ENCODE measurements at places on chromosomes 7 and 10.

- DNase-seq = no peak
These were observed 13.1 kb downstream of the DPYSL4 start for GRCh38 chr10:132199854-132200311.

GRCh38 chr10:119235356-119235755 is 28.0 kb downstream of the GRK5 start:
- DNase-seq = no peak

DNA sequence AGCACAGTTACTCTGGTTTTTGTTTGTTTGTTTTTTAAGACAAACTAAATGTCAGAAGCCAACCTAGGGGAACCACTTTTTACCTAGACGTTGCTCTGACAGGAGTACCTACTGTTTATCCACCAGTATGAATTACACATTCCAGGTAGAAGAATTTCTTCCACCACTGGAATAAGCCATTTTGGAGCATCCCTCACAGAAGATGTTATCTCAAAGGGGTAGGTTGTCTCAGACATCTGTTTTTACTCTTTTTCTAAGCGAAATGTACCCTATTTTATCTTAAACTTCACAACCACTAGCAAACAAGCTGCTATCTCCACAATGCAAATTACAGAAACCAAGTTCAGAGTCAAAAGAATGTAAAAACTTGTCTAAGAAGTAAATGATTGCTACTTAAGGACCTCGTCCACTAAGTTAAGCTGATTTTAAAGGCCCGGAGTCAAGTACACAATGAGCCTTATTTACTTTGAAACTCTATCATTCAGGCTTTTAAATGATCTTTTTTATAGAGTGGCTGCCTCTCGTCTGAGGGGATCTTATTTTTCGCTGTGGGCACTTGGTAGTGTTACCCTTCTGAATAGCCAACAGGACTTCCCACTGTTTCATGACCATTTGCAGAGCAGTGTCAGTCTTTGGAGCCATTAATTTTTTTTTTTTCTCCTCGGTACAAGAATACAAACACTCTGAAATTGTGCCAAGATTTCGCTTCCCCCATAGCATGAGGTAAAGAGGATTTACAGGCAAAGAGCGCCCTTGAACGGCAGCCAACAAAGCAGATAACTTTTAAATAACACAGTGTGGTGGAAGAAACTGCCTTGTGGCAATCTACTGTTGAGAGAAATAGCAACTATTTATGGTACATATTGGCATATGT is 15.7 kb upstream of the ARMC3 start:
- DNase-seq = no peak

GRCh38 chr10:98568551-98568950 is 121.8 kb upstream of the HPS1 start:
- DNase-seq = no peak

DNA sequence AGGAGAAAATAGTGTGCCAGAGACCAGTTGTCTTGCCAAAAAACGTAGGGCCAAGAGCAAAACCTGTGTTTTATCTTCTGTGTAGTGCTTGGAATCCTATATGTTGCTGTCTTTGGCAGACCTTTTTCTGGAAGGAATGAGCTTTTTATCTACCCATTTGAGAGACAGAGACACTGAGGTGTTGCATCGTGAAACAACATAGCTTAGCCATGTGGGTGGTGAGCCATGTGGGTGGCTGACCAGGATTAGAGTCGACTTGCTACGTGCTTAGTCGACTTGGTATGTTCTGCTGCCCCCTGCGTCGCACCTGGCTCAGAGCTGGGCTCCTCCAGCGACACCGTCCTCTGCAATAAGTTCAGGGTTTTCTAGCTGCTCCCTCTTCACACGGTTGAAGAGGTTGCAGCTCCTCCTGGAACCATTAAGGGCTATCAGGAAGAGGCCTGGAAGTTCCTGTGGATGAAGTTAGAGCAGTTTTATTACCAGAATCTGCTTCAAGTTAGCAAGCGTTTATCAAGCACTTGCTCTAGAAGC is 175.8 kb downstream of the SH2D4B start:
- DNase-seq = no peak

DNA sequence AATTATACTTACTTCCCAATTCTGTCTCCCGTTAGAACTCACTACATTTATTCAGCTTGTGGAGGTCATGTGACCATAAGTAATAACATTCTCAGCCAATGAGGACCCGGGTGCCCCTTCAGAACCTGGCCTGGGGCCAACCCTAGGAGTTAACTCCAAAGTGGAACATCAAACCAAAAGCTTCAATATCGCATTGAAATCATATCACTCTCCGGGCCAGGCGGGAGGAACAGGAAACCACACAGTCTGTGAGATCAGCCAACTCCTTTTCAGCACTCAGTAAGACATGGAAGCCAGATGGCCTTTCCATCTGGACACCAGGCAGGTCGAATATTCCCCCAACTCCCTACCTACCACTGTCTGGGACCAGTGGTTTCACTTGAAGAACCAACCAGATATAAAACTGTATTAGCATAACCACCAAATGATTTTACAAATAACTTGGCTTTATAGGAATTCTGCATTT is 5.5 kb downstream of the CREB3L2 start:
- DNase-seq = peak; percentile 62

DNA sequence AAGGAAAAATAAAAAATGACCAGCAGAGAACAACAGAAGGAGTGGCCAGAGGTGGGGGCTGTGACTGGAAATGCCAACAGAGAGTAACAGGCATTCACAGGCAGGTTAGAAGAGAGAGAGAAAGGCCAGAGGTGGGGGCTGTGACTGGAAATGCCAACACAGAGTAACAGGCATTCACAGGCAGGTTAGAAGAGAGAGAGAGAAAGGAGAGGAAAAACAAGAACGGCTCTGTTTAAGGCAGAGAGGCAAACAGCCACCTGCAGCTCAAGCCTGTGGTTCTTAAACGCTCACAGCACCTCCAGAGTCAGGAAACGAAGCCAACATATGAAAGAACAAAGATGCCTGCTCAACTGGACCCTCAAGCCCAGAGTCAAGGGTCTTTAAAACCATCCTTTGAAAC is 39.5 kb upstream of the DGKI start:
- no peak for DNase-seq

GRCh38 chr7:20229646-20230500 is 12.7 kb upstream of the MACC1 start:
- DNase-seq = peak; percentile 91

GRCh38 chr10:66799474-66799873 is 126.4 kb upstream of the LRRTM3 start:
- no peak for DNase-seq

GRCh38 chr10:110115784-110116520 is 91.5 kb upstream of the MXI1 start:
- DNase-seq = no peak

DNA sequence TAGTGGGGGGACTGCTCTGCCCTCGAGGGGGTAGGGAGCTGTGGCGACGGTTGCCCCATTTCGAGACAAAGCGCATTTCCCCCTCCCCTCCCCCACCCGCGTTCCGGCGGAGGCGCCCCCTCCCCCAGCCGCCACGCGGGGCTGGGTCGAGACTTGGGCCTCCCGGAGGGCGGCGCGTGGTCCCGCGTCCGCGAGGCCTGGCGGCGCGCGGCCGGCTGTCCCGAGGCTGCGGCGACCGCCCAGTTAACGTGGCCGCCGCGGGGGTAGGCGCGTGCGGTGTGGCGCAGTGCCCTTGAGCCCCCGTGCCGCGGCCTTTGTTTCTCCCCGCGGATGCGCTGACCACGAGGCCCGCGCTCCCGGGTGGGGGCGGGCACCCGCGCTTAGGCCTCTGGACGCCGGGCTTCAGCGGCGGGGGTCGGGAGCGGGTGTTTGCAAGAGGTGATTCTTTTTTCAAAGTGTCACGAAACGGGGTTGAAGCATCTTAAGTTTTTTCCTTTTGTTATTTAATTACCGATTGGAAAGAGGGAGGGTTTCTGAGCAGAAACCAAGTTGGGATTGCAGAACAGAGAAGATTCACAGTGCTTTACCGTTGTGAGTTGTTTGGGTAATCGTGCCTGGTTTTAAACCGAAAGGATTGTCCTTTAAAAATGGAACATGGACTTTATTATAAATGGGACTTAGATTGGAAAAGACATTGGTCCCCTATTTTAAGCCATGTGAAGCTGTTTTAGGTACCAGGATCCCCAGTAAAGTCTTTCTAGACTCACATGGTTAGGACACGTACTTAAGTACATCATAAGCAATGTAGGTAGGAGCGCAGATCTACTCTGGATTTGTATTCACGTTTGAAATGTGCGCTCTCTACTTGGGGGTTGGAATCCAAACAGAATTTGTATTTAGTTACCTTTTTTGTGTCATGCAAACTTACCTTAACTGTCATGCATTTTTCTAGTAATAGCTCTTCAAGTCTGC is 760 bp downstream of the CBX3 start:
- no peak for DNase-seq

DNA sequence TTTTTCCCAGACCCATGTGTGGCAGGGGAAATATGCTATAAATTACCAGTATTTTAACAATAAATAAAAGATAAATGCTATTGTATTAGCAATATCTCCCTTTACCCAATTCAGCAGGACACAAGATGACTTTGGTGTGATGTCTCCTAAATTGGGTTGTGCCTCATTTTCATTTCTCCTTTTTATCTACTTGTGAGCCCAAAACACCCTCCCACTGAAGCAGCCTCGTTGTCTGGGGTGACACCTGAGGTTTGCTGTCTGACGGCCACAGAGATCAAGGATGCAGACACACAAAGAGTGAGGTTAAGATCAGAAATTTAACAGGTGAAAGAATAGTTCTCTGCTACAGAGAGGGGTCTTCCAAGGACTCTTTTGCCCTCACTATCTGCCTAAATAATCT is 27.1 kb upstream of the CC2D2B start:
- DNase-seq = no peak

- no peak for DNase-seq
These were observed 19.5 kb downstream of the RAMP3 start for GRCh38 chr7:45176886-45177731.

- no peak for DNase-seq
These were observed 48.4 kb downstream of the LHPP start for GRCh38 chr10:124509880-124510632.

DNA sequence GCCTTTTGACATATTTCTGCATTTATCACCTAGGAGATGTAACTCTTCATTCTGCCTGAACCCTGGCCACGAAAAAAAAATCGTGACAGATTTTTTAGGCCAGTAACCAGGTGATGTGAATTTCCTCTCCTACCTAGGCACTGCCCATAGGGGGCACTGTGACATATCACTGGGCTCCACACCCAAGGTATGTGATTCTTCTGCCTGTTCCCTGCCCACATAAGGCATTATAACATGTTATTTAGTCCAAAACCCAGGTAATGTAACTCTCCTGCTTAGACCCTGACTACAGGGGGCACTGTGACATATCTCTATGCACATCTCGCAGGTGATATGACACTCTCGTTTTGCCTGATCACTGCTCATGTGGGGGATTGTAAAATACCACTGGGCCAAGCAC is 29.5 kb upstream of the ZNF107 start:
- DNase-seq = no peak

- no peak for DNase-seq
These were observed 377.2 kb downstream of the PARD3 start for GRCh38 chr10:34437906-34438305.

- no peak for DNase-seq
These were observed 335.6 kb downstream of the ADK start for GRCh38 chr10:74486659-74487058.

DNA sequence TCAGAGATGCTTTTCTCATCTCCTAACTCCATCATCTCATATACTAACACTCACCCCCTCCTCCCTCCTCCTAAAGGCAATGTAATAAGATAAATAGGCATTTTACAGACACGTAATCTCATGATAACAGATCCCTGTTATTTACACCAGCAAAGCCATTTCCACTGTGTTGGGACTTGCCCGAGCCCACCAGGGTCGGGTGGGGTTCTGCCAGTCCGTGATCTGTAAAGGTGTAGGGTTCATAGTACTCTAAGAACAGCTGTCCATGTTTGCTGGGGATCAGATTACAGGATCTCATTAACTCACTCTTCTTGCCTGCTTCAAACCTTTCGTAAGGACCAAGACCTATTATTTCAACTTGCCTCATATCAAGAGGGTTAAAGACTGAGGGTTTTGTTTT is 172.4 kb downstream of the FZD1 start:
- DNase-seq = no peak

- DNase-seq = no peak
These were observed 162.6 kb downstream of the FAM107B start for GRCh38 chr10:14611968-14612693.

- DNase-seq = peak; percentile 98
These were observed at the start of gene ZNF789 for GRCh38 chr7:99472561-99473314. Gene ZNF789 (plus strand): TSS chr7:99472890. CDS start chr7:99476457, 3,567 bp downstream.

DNA sequence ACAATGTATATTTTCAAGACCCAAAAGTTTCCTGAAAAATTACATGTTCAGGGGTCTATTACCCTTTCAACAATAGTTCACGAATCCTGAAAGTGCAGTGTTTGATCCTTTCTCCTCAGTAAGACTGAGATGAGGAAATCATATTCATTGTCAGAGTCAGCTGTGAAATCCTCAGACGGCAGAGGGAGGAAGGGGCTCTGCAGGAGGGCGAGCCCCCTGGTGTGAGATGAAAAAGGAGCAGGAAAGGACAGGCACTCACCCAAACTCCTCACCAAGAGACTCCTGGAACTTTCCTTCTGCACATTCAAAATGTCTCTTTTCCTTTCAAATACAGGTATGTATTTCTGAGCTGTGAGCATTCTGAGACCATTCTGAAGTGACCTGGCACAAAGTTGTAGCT is 150.3 kb upstream of the HABP2 start:
- no peak for DNase-seq

DNA sequence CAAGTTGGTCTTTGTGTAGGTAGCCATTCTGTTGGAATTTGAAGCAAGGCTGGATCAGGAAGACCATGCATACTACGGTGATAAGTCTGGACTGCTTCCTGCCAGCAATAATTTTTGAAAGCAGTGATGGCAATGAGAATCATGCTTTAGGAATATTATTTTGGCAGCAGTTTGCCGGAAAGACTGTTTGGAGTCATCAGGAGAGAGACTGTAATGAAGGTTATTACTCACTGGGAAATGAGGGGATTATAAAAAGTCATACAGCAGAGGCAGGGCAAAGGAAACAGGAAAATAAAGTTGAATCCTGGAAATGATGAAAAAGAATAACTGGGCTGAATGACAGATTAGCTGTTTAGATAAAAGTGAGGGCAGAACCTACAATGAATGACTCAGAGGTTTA is 1136.8 kb upstream of the AUTS2 start:
- DNase-seq = no peak

GRCh38 chr7:6026820-6027311 is 4.3 kb upstream of the ANKRD61 start:
- peak; percentile 86 for DNase-seq

GRCh38 chr10:82737549-82737948 is 862.6 kb downstream of the NRG3 start:
- no peak for DNase-seq

GRCh38 chr7:98945852-98946251 is 67.5 kb downstream of the TRRAP start:
- DNase-seq = no peak

GRCh38 chr7:70116867-70117266 is 518.6 kb downstream of the AUTS2 start:
- no peak for DNase-seq

GRCh38 chr10:132120200-132120599 is 54.5 kb downstream of the JAKMIP3 start:
- DNase-seq = no peak

DNA sequence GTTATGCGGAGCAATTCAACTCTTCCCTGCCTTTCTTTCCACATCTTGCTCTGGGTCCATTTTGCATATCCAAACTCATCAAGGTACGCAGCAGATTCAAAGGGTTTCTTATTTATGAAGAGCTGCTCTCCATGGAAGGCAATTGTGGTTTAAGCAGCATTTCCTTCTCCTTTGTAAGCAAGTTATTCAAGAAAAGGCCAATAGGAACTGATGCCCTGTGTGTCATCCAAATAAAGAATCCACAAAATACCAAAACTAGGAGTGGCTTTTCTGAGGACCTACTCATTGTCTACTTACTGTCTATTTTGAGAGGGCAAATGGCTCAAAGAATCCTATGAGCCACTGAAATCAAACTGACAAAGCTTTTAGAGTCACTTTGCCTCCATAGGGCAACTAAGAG is 253.1 kb downstream of the PTEN start:
- peak; percentile 81 for DNase-seq

Data from suppressor macrophage treated with lipopolysaccharide for 1 hour (primary cell).